Stimulated activated CD8-positive, alpha-beta memory T cell treated with anti-CD3 and anti-CD28 coated beads, Interleukin-7, amount 100 ng/mL, for 1 hour (primary cell): ENCODE measurements at places on chromosomes 3 and 15.

DNA sequence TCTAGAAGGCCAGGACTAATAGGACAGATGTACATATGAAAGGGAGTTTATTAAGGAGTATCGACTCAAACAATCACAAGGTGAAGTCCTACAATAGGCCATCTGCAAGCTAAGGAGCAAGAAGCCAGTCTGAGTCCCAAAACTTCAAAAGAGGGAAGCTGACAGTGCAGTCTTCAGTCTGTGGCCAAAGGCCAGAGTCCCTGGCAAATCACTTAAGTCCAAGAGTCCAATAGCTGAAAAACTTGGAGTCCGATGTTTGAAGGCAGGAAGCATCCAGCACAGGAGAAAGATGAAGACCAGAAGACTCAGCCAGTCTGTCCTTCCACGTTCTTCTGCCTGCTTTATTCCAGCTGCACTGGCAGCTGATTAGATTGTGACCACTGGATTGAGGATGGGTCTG is 11.1 kb upstream of the CELF6 start:
- no peak for DNase-seq

DNA sequence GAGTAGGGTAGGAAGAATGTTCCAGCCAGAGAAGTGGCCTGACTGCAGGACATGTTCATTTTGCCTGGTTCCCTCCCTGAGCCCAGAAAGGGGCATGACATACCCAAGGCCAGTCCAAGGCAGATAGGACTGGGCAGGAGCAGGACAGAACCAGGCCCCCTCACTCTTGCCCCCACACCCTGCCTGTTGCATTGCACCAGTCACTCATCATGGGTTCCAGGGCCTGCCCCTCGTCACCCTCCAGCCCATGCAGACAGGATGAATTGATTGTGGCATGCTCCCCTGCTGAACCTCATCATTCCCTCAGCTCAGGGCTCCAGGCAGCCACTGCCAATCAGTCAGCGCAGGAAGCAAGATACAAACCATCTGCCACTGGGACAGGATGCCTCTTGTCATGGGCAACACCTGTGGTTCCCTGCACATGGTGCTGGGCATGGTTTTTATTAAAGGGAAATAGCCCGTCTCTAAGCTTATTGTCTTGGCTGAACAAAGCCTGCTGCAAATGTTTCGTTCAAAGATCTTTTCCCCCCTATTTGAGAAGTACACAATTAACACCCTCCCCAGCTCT is 48.9 kb downstream of the RASGRF1 start:
- no peak for DNase-seq

GRCh38 chr15:65821070-65821469 is 29.0 kb upstream of the DENND4A start:
- no peak for DNase-seq

DNA sequence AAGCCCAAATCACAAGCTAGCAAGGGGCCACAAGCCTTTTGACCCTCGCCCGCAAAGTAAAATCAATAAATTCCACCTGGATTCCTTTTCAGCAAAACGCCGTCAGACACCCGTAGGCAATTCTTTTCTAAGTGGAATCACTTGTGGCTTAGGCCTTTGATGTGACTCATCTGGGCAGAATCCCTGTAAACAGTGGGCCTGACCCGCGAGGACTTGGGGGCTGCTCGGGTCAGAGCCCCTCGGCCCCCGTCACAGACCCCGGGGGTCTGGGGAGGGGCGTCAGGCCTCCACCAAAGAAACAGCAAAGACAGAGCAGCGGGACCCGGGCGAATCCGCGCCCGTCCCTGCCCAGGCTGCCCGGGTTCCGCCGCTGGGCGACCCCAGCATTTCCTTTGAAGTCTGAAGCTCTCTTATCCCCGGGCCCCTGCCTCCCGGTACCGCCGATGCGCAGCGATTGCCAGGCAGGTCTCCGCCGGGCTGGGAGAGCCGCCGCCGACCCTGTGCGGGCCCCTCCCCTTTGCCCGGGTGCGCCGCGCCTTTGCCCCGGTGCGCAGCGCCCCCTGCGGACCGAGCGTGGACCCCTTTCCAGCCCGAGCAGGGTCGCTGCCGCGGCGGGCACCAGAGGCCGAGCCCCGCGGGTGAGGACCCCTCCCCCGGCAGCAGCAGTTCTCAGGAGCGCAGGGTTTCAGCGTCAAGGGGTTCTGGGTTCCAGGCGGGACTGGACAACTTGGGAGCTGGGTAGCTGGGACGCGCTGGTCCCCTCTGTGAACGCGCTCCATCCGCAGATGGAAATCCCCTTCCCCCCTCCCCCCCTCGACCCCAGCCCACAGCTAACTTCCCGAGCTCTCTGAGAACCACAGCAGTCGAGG is 178.3 kb downstream of the UACA start:
- peak; percentile 13 for DNase-seq
